COR-L47 (cell line): ENCODE measurements at places on chromosomes 3 and 15.

GRCh38 chr3:54826251-54826691, 101.6 kb downstream of the LRTM1 start:
- no peak for DNase-seq

- DNase-seq, result no peak
Measured at GRCh38 chr15:75191235-75191634, 10.4 kb upstream of the C15orf39 start.

DNA sequence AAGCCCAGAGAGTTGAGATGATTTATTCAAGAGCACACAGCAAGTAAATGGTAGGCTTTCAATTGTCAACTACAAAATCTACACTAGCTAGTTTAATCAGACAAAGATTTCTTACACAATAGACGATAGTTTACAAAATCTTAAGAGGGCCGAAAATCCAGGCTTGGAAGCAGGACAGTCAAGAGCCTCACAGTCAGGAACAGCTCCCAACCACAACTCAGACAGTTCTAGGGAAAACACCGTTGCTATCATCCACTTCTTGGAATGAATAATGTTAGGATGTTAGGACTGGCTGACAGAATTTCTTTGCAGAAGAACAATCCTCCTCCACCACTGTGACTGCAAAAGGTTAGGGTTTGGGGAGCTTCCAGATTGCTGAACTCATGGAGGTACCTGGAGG, 290.8 kb upstream of the ZPLD1 start:
- DNase-seq, result no peak

DNA sequence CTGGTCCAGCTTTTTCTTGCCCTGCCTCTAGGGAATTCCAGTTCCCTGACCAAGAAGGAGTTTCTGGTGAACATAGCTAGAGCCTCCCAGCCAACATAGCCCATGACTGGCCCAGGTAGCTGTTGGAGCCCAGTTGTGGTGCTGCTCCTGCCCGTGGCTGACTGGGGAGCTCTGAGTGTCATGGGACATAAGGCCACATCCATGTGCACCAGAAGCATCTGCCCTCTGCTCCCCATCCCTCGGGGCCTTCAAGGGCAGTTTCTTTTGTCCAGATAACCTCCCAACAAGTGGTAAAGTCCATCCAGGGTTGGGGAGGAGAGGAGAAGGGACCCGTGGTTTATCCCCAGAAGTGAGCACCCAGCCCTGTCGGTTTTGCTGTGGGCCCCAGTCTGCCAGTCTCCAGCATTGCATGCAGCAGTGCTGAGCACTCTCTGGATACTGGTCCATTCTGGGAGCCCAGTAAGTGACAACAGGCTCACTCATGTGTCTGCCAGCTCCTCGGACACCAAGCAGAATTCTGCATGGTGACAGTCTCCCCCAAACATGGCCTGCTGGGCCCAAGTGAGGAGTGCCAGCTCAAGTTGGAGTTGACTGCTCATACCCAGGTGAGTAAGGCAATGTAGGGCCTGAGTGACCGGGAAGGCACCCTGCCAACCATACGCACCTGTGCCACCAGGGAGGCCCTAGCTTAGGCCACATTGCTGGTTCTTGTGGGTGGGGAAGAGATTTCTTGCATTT, 28.8 kb downstream of the ACAA1 start:
- DNase-seq, result no peak

- peak; percentile 90 for DNase-seq
Measured at GRCh38 chr3:139427283-139428060, 38.0 kb upstream of the COPB2 start.

DNA sequence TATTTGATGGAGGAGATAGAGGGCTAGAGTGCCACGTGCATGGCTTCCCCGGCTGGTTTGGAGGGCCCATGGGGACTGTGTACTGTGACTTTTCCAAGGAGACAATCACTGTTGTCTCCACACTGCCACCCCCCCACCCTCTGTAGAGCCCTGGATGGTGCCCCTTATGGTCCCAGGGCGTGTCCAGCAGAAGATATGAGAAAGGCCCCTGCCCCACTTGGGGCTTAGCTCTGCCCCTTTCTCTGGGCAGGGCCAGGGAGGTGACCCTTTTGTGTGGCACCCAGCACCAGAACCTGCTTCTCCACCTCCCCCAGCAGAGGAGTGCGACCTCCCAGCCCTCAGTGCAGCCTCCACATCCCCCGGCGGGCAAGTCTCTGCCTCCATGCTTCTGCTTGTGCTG, 32.1 kb downstream of the SPSB4 start:
- DNase-seq, result no peak

- no peak for DNase-seq
Measured at GRCh38 chr3:128936341-128936740, 56.9 kb downstream of the ACAD9 start.

DNA sequence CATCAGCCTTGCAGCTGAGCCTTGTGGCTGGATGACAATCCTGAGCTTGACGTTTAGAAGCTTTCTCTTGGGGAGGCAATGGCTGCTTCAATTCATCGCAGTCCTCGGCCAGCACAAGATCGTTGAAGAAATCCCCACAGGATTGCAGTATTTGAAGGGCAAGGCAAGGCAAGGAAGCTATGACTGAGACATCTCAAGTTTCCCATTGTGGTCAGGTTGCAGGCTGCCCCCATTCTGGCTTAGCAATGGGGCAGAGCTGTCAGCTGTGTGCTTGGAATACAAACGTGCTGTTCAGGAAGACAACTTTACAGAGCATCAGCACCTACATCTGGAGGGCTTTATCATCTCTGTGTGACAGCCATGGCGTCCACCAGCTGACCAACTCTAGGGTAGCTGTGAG, 275.9 kb upstream of the TBL1XR1 start:
- DNase-seq, result no peak

GRCh38 chr3:176919836-176920765, 277.2 kb downstream of the TBL1XR1 start:
- peak; percentile 95 for DNase-seq

DNA sequence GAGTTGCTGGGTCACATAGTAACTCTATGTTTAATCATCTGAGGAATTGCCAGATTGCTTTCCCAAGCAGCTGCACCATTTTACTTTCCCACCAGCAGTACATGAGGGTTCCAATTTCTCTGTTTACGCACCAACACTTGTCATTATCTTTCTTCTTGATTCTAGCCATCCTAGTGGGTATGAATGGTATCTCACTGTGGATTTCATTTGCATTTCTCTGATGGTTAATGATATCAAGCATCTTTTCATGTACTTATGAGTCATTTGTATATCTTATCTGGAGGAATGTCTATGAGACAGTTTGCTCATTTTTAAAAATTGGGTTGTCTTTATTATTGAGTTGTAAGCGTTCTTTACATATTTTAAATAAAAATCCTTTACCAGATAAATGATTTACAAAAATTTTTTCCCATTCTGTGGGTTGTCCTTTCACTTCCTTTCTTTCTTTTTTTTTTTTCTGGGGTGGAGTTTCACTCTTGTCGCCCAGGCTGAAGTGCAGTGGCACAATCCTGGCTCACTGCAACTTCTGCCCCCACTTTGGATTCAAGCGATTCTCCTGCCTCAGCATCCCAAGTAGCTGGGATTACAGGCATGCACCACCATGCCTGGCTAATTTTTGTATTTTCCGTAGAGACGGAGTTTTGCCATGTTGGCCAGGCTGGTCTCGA, 8.9 kb upstream of the SGO1 start:
- no peak for DNase-seq

GRCh38 chr15:49674370-49674769, 53.5 kb downstream of the DTWD1 start:
- no peak for DNase-seq

GRCh38 chr3:195900436-195901355, 7.7 kb downstream of the TNK2 start:
- DNase-seq, result no peak
